ENCODE measurements at places on chromosomes 1 and 21. TPM values are rescaled to one million over a fixed set of nuclear protein-coding genes. Genes with fewer than 3 reads are reported as not detected.

GRCh38 chr1:205319081-205320018 is 2.2 kb downstream of the NUAK2 start:
- peak; percentile 46 for DNase-seq

C1orf94 gene
- not detected for total RNA-seq

DNA sequence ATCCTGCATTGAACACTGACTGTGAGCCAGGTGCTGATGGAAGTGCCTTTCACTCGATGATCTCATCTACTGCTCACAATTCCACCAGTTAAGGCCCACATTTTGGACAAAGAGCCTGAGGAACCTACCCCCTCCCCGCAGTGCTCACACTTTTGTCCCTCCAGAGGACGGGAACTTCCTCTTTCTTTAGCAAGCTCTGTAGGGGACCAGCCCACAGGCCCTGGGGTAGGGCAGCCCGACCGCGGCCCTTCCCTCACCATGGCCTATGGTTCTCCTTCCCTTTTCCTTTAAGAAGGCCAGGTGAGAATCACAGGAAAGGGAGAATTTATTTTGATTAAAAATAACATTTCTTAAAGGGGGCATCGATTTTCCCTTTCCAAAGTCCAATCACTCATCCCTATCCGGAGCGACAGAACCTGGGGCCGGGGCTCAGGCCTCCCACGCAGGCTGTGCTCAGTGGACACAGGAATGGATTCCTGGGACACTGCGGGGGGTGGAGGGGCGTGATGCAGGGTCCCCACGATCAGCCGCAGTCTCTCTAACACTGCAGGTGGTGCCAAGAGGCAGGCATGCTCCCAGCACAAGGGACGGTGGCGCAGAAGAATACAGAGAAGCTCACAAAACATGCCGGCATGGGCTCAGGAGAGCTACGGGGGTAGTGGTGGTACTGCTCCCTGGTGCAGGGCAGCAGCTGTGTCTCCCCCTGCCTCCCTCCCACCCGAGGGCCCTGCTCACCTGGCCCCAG is 8.9 kb upstream of the KCNE1 start:
- no peak for DNase-seq

THEMIS2 gene
- 20.3 TPM for total RNA-seq

GRCh38 chr1:114113411-114114184 is 40.1 kb downstream of the SYT6 start:
- DNase-seq, result no peak

DNA sequence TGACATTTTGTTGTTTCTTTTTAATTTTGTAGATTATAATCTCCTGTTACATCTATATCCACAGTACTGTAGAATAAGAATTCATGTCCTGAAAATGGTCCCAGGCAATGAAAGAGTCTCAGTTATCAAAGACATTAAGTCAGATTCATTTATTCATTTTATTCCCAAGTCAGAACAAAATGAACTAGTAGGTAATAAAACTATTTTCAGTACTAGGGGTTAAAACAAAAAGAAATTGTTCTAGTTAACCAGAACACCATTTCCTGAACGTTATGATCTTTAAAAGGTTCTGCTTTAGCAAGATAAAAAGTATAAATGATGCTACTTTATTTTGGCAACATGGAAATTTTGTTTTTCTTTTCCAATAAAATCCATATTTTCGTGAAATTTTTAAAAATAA is 6.8 kb upstream of the DYNLT5 start:
- DNase-seq, result no peak

DNA sequence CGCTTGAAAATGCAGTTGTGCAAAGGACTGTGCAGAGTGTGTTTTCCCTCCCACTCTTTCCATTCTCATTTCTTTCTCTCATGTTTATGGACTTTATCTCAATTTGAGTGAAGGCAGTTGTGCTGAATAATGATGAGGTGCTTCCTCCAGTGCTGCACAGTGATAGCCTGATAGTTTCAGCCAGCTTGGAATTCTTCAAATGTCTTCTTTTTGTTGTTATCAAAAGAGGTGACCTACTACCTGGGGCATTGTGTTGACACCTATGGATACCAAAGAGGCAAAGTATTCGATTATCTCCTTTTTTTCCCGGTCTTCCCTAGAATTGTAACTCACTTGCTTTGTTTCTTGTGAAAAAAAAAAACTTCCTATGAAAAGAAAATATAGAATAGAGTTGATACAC is 132.6 kb upstream of the ESRRG start:
- DNase-seq, result no peak

DNA sequence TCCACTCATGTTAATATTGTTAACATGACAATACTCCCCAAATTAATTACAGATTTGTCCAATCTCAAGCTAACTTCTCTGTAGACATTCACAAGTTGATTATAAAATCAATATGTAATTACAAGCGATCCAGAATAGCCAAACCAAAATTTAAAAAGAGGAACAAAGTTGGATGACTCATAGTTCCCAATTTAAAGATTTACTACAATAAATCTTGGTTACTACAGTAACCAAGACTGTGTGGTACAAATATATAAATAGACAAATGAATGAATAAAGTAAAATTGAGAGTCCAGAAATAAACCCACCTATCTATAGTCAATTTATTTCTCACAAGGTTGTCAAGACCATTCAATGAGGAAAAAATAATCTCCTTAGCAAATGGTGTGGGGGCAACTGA is 7.1 kb upstream of the KRTAP10-4 start:
- DNase-seq, result no peak

DNA sequence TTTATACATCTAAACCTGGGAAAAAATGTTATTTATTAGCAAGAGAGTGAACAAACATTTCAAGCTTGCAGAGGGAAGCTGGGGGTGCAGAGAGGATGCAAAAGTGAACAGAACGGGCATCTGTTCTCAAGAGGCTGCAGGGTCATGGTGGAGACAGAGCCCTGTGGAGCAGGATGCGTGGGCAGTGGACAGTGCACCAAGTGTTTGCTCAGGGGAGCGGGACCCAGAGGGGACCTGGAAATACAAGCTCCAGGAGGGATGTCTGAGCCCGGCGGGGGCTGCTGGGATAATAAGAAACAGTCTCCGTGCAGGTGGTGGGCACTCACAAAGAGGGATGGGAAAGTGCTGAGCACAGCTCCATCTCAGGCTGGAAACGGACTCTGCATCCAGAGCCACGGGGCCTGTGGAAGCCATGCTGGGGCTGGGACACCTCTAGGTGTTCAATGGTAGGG is 105.3 kb upstream of the SLC45A1 start:
- no peak for DNase-seq

- DNase-seq, result peak; percentile 60
Observed at GRCh38 chr1:172742599-172743500, 83.9 kb downstream of the FASLG start.

IL19 gene
- not detected for total RNA-seq

DNA sequence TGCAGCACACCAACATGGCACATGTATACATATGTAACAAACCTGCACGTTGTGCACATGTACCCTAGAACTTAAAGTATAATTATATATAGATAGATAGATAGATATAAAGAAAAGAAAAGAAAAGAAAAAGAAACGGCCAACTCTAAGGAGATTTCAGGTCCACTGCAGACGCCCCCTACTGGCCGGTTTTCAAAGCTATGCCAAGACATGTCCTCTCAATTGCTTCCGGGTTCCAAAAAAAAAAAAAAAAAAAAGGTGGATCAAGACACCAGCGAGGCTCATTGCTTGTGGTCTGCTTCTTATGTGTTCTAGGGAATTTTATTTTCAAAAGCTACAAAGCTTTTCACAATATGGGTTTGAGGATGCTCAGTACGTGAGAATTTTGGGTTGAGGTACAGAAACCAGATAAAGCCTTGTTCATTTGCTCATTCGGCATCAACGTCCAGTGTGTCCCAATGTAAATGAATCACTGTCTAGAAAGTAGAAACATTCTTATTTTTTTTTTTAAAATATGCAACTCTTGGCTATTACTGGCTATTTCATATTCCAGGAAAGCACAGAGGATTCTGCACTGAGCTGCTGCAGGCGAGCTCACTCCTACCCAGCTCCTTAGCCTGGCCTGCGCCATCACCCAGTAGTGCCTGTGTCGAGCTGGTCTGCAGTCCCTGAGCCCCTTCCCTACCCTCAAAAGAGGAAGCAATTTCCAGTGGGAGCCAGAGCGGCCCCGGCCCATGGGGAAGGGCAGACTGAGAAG is 643.0 kb downstream of the KIF26B start:
- DNase-seq, result peak; percentile 46

- DNase-seq, result no peak
Observed at GRCh38 chr21:16840538-16840937, 672.3 kb upstream of the CXADR start.

CR1L gene
- total RNA-seq, result not detected

CASZ1 gene
- 3.9 TPM for total RNA-seq

- DNase-seq, result peak; percentile 44
Observed at GRCh38 chr1:186404454-186405051, 28.9 kb downstream of the ODR4 start.

BCL2L15 gene
- total RNA-seq, result 1.1 TPM

GRCh38 chr21:46390603-46391545 is 66.9 kb downstream of the PCNT start:
- no peak for DNase-seq

- no peak for DNase-seq
Observed at GRCh38 chr21:46127239-46128105, 27.9 kb downstream of the FTCD start.

- DNase-seq, result no peak
Observed at GRCh38 chr1:165854101-165854845, 26.9 kb downstream of the UCK2 start.

- no peak for DNase-seq
Observed at GRCh38 chr1:206002871-206003801, at the start of gene RAB7B. RAB7B (minus strand) TSS chr1:206003395; CDS start chr1:205994135, 9,260 bp downstream.

- no peak for DNase-seq
Observed at GRCh38 chr1:1153874-1154273, 19.8 kb upstream of the TTLL10 start.

SPATA1 gene
- total RNA-seq, result 1.4 TPM

DNA sequence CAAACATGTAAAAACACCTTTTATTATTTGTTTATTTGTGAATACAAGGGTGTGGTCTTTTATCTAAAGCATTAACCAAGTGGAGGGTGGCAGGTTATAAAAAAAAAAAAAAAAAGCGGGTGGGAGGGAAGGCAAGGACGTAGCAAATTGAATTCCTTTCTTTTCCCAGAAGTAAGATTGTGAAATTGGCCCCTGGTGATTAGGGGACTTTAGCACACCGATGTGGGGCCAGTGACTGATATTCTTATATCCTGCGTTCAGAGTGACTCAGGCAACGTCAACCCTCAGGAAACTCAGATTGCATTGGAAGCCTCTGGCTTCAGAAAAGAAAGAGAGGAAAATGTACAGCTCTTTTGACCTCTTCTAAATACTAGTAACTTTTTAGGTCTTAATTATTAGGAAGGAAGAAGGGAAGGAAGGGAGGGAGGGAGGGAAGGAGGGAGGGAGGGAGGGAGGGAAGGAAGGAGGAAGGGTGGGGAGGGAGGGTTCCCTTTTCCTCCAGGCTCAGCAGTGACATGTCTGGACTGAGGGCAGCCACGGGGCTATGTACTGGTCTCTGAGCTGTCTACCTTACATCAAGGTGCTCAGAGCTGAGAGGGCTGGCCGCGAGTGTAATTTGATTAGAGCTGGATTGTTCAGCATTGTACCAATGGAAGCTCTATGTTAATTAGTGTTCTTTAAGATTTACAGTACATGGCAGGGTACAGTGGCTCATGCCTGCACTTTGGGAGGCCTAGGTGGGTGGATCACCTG is 30.2 kb downstream of the EVA1C start:
- no peak for DNase-seq

DNA sequence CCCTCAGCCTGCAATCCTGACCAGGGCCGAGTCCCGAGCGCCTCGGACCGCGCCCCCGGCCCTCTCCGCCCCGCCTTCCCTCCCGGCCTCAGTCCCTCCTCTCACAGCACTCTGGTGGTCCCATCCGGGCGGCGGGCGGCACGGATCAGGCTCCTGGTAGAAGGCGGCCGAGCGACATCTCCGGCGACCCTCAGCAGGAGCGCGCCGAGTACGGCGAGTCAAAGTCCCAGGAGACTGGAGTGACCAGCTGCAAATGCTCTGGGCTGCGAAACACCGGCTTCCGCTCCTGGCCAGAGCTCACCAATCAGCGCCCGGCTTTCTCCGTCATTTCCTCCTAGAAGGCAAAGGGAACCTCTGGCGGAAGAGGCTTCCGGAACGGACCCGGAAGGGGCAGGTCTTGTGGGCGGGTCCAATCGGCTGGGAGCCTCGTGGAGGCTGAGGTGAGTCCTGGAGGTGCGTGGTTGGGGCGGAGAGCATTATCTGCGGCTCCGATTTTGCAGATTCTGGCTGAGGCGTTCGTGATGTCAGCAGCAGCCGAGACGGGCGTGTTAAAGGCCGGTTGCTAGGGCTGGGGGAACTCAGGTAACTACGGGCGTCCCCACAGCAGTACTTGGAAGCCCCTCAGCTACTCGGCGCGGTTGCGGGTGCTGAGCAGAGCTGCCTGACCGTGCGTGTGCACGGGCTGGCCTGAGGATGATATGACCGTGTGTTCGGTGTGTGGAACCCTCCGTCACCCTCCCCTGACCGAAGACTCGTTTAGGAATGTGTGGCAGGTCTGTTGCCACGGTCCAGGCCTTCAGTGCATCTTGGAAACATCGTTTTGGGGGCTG is at the start of the genes GDAP2 and WDR3:
Gene GDAP2 (minus strand): TSS at position 279 of the 830 bp plus-strand sequence. CDS start 9,264 bp downstream, outside the sequence.
Gene WDR3 (plus strand): TSS at position 397 of the 830 bp plus-strand sequence. CDS start 3,581 bp downstream, outside the sequence.
- peak; percentile 99 for DNase-seq

- no peak for DNase-seq
Observed at GRCh38 chr21:26958788-26959187, 8.1 kb downstream of the ADAMTS5 start.

GRCh38 chr1:66108624-66109023 is 315.9 kb downstream of the PDE4B start:
- DNase-seq, result no peak

DNA sequence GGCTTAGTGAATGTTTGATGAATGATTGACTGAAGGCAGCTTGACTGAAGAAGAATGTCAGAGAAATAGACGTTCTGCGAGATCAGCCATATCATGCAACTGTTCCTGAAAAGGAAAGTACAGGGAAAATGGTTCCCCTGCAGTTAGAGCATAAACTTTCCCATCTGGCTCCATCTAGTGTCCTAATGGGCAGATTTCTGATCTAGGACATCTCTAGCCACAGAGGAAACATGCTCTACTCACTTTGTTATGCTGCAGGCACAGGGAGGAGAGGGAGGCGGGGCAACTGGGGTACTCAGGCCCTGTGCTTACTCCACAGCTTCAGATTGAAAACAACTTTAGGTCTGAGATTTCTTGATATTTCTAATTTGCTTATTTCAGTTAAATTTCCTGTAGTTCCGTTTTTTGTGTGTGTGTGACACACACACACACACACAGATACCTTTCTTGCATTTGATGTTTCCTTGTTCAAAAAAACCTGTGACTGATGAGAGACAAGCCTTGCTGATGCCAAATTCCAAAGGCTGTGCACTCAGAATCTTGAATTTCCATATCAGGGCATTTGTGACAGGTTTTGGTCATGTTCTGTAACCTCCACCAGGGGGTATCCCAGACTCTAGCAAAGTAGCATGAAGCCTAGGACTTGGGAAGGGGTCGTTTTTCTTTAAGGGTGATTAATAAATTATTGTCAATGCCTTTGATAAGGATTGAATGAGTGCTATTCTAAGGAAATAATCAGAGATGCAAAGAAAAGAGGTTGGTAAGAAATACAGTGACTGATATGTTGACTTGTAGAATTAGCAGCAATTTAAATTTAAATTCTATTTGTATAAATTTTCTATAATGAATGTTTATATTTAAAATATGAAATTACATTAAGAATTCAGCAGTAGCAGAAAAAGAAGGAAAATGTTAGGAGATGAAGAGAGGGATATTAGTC is 139.7 kb upstream of the BEND5 start:
- DNase-seq, result peak; percentile 20

LY9 gene
- total RNA-seq, result 42.8 TPM

All from OCI-LY7 (cell line).